ENCODE measurements at places on chromosomes 6 and 20.
A peak's percentile ranks its signal among the peaks of the same experiment; 100 is the strongest.

GRCh38 chr20:10963717-10964266 lies 290.0 kb upstream of the JAG1 start:
- no peak for DNase-seq

DNA sequence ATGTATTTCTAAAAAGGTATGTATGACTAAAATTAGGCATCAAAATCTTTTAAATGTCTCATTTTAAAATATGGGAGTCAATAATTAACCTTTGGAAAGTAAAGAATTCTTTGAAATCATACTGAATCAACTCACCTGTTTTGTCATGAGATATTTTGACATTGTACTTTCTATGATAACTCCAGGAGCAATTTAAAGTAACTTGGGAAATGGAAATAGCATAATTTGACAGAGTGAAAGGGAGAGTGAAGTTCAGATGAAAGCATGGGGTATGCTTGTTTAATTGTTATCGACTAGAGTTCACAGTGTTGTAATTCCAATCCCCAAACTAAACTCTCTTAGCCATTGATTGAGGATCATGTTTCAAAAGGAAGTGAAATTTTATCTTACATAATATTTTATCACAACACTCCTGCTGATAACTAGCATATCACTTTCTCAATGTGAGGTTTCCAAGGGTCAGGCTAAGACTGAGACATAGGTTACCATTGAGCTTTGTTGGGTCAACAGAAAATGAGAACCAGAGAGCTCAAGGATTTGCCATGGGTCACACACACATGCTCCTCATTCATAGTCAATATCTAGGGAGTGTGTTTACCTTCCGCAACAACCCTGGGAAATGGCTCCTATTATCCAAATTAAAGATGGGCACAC lies 2.3 kb downstream of the GSTA1 start:
- no peak for DNase-seq

- no peak for DNase-seq
Observed at GRCh38 chr6:24721461-24722215, 2.7 kb upstream of the C6orf62 start.

GRCh38 chr6:88074791-88075190 lies 27.1 kb downstream of the SPACA1 start:
- DNase-seq = no peak

GRCh38 chr6:106608080-106608668 lies 21.1 kb downstream of the RTN4IP1 start:
- no peak for DNase-seq

DNA sequence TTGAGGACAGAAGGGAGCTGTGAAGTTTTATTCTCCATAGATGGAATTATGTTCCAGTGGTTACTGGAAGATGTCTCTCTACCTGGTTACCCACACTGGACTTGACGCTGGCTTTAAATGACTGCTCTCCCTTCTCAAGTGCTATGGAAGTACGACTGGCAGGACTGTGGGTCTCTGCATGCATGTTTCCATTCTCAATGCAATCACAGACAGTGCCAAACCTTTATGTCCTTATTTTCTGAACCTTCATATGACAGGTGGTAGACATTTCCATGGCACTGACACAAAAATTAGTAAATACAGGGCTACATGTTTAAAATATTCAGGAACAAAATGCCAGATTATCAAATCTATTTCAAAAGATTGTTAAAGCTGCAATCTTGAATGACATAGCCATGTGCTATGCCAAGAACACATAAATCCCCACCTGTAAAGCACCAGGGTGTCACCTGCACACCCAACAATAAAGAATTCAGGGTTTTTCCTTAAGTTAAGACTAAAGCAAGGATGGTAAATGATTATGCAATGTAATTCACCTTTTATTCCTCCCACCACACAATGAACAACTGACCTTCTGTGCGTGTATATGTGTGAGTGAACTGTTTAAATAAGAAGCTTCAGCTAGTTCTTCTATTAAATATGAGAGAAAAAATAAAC lies 153.3 kb upstream of the ENPP5 start:
- DNase-seq = no peak

DNA sequence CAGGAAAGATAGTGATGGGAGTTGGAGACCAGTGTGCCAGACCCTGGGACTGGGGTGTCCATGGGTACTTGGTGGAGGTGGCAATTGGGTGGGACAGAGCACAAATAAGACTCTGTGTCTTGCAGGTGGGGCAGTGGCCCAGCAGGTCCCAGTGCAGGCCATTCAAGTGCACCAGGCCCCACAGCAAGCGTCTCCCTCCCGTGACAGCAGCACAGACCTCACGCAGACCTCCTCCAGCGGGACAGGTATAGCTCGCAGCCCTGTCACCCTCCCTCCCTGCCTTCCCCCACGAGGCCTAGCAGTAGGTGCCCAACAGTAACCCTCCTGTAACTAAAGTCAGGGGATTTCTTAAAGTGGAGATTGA lies 5.3 kb downstream of the SRF start:
- DNase-seq = no peak

GRCh38 chr6:126040826-126041225 lies 54.5 kb downstream of the TRMT11 start:
- DNase-seq = no peak

DNA sequence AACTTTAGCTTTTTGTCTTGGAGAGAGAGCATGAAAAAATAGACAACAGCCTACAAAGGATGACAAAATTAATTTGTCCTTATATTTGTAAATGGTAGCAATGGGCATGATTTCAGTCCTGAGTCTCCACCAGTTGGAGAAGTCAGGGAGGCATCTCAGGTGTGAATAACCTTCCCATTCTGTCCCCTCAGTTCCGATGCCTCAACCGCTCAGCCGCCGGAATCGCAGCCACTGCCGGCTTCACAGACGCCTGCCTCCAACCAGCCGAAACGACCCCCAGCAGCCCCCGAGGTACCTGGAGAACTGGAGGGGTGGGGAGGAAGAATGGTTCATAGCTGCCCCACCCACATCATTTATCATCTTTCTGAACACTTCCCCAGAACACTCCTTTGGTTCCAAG lies 3.6 kb downstream of the PRRC2A start:
- DNase-seq = no peak

GRCh38 chr20:64219202-64219601 lies 36.3 kb upstream of the PCMTD2 start:
- peak; percentile 64 for DNase-seq

- no peak for DNase-seq
Observed at GRCh38 chr6:36514554-36515456, 32.5 kb downstream of the STK38 start.

- DNase-seq = no peak
Observed at GRCh38 chr6:157093536-157093935, 229.8 kb downstream of the TMEM242 start.

- DNase-seq = no peak
Observed at GRCh38 chr6:133309579-133309978, 68.4 kb downstream of the EYA4 start.

DNA sequence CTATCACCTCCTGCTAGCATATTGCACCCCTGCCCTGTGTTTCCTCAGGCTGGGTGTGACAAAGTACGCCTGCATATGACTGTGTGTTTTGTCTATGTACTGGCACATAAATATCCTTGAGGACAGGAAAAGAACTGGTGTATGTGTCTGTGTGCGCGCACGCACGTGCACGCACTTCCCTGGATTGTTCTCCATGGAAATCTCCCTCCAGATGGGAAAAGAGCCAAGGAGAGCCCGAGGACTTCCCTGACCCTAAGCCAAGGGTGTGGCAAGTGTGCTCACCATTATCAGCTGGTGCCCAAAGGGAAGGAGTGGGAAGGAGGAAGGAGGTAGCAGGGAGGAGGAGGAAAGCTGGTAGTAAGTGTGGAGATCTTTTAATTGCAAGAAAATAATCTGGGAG lies 117.6 kb downstream of the HIVEP2 start:
- DNase-seq = no peak

DNA sequence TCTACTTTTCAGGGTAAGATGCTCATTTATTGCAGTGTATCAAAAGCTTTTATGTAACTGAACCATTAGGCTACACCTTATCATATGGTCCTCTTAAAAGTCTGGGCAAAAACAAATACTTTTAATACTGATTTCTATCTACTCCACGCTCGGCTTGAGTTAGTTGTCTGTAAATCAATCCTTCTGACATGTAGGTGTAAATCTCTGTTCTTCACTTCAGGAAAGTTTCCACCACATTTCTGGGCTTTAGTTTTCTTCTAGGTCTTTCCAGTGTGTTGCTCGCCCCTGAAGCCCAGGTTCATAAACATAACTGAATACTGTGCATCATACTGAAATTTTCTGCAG lies 89.2 kb upstream of the RNF217 start:
- no peak for DNase-seq

GRCh38 chr6:170371588-170371987 lies 65.0 kb downstream of the FAM120B start:
- DNase-seq = no peak

DNA sequence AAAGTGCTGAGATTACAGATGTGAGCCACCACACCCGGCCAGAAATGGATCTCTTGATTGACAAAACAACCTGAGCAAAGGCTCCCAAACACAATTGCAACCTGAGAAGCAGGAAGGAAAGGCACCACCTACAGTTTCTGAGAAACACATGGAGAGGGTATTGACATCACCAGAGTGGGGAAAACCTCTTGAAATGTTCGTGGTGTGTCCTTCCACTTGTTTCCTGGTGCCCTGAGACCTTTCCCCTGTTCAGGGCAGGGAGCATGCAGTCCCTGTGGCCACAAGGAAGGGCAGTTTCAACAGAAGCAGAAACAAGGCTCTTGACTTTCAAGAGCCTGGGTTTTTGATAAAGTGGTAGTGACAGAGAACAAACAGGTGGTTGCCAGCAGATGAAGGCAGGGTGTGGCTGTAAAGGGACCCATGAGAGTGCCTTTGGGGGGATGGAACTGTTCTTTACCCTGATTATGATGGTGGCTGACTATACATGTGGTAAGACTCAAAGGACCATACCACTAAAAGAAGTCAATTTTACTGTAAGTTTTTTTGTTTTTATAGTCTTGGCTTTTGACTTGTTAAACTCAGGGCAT lies 3.2 kb upstream of the BPIFA1 start:
- DNase-seq = no peak

GRCh38 chr6:106820412-106820852 lies 154.1 kb downstream of the CD24 start:
- no peak for DNase-seq

DNA sequence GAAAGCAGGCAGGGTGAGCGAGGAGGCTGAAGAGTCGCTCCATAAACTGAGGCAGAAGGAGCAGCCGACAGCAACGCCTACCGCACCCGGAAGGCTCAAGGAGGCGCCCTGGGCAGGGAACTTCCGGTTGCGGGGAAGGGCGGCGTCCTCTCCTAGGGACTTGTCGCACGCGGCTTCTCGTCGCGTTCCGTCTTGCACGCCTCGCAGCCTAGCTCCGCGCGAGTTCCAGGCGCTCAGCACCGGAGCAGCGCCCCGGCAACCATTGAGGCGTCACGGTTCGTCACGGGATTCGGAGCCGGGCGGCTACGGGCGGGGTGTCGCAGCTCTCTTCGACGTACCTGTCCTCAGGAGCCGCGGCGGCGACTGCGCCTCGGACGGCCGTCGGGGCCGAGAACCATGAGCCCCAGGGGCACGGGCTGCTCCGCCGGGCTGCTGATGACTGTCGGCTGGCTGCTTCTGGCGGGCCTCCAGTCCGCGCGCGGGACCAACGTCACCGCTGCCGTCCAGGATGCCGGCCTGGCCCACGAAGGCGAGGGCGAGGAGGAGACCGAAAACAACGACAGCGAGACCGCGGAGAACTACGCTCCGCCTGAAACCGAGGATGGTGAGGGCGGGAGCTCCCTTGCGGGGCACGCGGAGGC lies at the start of gene SPACA1:
Gene SPACA1, plus strand, starts transcription at position 332 of the 641 bp plus-strand sequence. Its CDS starts 65 bp downstream, at position 397.
- DNase-seq = no peak

- DNase-seq = no peak
Observed at GRCh38 chr6:133017581-133017980, 203.2 kb downstream of the RPS12 start.

DNA sequence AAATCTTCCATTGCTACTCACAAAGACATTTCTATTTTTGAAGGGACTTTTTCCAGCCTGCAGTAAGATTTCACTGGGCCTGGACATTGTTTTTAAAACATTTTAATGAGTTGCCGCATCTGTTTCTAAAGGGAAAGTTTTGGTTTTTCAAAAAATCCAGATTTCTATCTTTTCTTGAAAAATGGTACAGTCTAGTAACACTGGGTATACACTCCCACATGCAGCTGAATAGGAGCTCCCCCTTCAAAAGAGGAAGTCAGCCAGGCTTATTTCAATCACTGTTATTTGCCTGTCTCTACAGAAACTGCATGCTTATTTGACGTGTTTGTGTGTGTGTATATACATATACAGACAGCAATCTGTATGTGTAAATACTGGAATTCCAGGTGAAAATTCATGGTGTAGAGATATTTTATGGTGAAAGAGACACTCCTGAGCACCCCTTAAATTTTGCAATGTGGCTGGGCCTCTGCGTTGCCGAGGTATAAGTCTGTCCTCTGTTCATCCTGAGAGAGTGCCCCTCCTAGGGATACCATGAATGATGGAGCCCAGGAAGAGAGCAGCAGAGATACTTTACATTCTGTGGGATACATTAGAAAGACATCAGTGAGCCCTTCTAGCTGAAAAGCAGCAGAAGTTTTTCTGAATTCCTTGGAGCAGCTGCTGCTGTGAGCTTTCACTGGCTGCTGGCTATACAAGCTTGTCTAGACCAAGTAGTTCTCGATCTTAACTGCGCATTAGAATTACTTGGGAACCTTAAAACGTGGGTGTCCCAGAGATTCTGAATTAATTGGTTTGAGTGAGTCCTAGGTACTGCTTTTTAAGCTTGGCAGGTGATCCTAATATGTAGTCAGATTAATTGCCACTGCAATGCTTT lies 12.0 kb upstream of the ABRACL start:
- DNase-seq = no peak

GRCh38 chr6:76681781-76682180 lies 609.3 kb upstream of the IMPG1 start:
- DNase-seq = no peak

- no peak for DNase-seq
Observed at GRCh38 chr20:14064333-14064732, 69.0 kb downstream of the MACROD2 start.

DNA sequence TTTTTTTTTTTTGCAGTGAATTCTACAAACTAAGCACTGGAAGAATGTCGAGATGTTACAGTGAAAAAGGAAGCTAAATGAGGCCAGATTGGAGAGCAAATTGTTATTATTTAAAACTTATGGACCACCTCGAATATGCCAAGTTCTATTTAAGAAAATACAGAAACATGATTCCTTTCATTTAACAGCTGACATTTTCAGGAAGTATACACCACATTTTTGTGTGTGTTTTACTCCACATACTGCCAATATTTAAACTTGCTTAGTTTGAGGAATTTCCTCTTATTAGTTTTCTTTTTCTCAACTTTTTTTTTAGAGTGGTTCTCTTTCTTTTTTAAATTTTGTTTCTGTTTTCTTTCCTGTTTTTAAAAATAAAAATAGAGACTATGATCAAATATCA lies 37.0 kb upstream of the GCLC start:
- no peak for DNase-seq

- DNase-seq = no peak
Observed at GRCh38 chr6:3800850-3801591, 48.2 kb upstream of the FAM50B start.

GRCh38 chr6:11532097-11532496 lies 5.5 kb upstream of the TMEM170B start:
- no peak for DNase-seq

DNA sequence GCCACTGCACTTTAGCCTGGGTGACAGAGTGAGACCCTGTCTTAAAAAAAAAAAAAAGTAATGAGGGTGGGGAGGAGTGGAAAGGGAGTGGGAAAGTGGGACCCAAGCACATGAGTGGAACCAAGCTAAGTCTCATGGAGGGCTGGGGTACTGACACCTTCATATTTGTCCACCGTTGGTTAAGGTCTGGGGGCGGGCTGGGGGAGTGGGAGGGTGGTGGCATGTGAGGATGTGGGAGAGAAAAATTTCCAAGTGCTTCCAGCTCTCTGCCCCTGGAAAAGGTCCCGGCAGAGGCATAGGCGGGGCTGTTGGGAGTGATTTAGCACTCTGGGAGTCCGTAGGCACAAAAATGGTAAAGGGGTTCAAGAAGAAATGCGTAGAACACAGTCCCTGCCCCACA lies 6.1 kb downstream of the PSORS1C2 start:
- no peak for DNase-seq

Measured in keratinocyte (primary cell).